ENCODE measurements at places on chromosomes 13 and 19.

DNA sequence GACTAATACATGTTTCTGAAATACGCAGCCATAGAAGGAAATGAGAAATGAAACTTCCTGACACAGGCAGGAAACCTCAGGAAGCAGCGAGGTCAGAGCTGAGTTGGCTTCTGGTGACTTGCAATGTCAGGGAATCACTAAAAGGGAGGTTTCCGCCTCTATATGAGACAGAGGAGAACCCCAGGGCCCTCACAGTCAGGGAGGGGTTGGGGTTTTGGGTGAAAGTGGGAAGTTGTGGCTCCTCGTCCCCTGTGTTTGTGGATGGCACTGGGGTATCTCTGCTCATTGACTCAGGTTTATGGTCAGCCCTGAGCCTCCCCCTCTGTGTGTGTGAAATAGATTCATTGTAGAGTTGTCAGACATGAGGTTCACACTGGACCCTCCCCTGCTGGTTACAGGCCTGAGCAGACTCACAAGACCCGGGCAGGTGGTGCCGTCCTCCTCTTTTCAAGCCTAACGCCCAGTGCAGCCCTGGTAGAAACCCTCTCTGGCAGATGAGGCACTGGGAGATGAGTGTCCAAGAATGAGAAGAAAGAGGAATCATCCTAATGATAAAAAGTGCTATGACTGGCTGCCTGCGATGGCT, 5.5 kb upstream of the LILRA6 start:
- no peak for DNase-seq

DNA sequence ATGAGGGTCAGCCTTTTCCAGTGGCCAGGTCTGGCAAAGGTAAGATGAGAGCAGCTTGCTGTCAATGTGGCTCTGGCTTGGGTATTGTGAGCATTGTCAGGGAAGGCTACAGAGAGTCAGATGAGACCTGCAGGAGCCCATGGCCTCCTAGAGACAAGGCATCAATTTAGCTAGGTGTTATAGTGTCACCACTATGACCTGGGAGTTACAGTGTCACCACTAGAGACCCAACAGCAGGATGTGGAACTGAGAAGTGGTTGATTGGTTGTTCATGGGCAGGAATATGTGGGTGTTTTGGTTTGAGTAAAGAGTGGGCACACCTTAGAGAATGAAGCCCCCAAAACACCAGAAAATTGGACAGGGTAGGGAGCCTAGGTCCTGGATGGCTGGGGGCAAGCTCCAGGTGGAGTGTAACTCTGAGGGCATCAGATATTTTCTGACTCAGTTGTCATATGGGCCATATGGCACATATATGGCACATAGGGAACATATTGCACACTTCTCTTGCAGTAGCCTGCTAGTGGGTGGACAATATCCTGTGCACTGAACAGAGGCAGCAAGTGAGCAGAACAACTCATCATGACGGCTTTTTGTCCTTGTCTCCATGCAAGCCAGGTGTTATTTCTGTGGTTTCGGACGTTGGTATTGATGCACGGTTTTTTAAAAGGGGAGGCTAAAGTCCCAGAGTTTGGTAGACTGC, 46.3 kb upstream of the CEACAM21 start:
- no peak for DNase-seq

GRCh38 chr19:8404391-8405151, 8.5 kb upstream of the MARCHF2 start:
- DNase-seq = no peak

GRCh38 chr13:43297967-43298678, 274.7 kb downstream of the DNAJC15 start:
- DNase-seq = no peak

- DNase-seq = no peak
These were observed 10.3 kb downstream of the TNFSF9 start for GRCh38 chr19:6540918-6541689.

DNA sequence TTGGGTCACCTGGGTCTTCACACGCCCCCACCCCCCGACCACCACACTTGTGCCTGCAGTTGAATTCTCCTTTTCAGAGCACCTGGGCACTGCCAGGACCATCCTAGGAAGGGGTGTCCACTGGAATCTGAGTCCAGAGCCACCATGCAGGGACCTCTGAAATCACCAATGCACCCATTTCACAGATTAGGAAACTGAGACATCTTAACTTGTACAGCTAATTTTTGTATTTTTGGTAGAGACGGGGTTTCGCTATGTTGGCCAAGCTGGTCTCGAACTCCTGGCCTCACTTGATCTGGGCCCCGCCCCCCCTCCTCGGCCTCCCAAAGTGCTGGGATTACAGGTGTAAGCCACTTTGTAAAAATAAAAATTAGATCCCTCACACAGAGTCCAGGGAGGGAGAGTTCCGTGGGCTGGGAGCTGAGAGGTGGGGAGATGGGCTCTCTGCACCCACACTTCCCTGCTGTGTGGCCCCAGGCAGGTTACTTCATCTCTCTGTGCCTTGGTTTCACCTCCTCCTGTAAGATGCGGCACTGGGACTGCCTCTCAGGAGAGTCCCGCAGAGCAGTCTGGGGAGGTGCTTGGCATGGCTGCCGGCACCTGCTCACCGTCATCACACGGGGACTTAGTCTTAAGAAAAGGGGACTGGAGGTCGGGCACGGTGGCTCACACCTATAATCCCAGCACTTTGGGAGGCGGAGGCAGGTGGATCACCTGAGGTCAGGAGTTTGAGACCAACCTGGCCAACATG, 45.9 kb upstream of the C19orf12 start:
- no peak for DNase-seq

GRCh38 chr13:113110852-113111315, 5.3 kb downstream of the F7 start:
- no peak for DNase-seq
